Cortex of kidney (tissue), 1 donor: ENCODE measurements at places on chromosomes 4 and X.

DNA sequence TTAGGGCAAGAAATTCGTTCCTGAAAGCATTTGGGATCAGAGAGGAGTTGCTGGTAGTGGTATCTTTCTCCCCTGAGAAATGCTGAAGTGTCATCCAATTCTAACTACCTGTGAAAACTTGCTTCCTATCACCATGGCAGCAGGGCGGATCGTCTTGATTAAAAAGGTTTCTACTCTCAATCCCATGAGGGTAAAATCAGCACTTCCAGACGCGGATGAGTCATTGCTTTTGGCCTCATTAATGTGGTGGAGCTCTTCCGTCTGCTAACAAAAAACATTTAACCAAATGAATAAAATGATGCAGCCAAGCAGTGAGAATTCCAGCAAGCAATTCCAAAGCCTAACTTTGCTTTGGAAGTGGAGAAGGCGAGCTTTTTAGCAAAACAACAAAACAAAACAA, 325.6 kb downstream of the CAMK2D start:
- DNase-seq = no peak

GRCh38 chrX:39418254-39418704, 617.0 kb downstream of the MID1IP1 start:
- no peak for DNase-seq

DNA sequence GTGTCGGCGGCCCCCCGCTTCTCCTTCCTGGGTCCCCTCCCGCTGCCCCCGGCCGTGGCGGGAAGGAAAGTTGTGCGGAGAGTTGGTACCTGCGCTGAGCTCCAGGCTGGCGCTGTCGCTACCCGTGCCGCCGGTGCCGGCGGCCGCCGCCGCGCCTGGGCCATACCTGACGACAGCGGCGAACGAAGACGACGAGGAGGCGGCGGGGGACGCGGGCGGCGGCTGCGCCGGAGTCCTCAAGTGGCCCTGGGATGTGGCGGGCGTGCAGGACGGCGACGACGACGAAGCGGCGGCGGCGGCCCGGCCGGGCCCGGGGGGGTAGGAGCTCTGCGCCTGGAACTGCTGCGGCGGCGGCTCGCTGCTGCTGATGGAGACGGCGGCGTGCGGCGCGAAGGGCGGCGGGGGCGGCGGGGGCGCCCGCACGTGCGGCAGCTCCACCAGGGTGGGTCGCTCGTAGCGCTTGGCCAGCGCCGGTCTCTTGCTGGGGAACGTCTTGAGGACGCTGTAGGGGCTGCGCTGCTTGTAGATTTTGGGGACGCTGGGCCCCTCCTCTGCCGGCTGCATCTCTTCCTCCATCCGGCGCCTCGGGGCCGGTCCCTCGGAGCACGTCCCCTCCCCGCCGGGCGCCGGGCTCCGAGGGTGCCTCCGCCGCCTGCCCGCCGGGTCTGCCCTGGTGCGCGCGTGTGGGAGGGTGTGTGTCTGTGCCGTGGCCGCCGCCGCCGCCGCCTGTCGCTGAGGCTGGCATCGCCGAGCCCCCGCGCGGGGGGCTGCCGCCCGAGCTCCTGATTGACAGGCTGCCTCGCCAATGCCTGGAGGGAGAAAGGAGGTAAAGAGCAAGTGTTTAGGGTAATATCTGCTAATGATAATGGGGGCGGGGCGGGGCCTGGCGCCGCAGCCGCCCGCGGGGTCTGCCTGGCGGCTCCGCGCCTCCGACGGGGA, 618 bp downstream of the BEND4 start:
- DNase-seq = no peak

DNA sequence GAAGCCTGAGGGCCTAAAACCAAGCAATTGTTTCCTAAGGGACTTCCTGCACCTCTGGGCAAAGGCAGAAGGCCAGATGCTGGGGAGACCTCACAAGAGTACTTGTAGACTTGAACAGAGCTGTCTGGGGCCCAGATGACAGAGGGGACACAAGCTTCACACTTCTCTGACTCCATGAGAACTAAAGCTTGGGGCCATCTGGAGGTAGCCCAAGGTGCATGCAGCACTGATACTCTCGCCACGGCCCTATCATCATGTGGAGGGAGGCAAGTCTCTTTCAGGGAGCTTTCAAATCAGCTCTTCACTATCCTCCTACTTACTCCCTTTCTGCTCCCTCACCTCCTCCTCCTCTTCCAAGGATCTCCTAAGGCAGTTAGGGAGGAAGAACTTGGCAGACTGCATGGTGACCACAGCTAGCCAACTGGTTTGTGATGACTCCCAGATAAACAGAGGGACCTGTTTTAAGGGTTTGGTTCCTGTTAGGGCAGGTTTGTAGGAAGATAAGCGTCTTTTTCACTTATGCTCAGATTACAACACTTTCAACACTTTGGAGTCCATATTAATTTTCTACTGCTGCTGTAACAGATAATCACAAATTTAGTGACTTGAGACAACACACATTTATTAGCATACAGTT, 23.8 kb downstream of the MSL3 start:
- no peak for DNase-seq

DNA sequence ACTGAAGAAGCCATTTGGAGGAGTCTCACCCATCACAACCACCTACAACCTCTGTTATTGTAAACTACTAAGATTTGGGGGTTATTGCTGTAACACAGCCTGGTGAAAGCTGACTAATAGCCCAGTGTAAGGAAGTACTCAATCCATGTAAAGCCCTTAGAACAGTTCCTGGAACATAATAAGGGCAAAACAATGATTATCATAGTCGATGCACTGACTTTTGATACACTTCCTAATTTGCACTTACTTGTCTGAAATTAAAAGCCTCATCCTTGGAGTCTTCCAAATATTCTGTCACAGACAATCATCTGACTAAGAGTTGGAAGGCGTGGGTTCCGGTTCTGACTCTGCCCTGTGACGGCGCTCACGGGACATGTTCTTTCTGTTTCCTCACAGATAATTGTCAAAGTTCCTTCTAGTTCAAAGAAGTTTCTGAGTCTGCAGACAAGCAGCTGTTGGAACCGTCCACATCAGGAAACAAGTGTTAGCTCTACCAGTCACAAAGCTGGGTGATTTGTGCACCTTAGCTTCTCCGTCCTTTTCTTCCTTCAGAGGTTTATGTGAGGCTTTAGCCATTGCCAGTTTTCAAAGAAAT, 33.4 kb upstream of the RASGEF1B start:
- DNase-seq = no peak
